Activated CD4-positive, alpha-beta T cell treated with anti-CD3 and anti-CD28 coated beads, Interleukin-2, amount 50 U/mL, for 24 hours (primary cell): ENCODE measurements at places on chromosomes 4 and X.

DNA sequence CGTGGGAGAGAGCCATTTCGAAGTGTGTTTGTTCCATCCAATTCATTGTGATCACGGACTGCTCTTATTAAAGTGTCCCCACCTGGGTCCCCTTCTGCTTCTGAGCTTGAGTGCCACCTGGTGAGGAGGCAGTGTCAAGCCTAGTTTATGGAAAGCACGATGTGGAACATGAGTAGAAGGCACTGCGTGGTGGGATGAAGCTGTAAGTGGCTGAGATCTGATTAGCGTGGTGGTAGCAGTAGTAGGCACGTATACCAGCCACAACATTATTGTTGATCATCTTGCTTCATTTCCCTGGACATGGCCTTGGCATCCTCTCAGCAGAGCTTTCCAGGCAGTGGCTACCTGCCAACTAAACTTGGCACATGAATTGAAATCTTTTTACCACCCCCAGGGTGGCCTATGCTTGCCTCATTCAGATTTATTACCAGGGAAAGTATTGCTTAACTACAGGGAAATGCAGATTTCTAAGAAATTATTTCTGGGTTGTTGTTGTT is 46.4 kb downstream of the GPAT3 start:
- no peak for DNase-seq

- DNase-seq = no peak
Measured at GRCh38 chrX:2450681-2451080, 50.1 kb downstream of the DHRSX start.

DNA sequence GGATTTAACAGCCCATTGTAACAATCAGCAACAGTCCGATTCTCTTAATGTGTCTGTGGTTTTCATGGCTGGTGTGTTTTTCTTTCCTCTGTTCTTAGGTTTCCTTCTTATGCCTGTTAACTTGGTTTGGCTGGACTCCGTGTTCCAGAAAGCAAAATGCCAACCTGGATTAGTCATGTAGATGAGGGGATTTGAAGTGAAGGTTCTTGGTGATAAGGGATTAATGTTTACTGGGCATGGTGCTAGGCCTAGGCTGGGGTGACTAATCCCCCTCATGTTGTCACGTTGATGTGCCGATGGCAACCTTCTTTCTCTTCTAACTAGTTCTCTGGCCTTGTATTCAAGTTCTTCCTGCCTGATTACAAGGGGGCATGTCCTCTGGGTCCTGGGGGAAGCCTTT is 85.9 kb downstream of the REPS2 start:
- DNase-seq = no peak

- DNase-seq = no peak
Measured at GRCh38 chr4:14092741-14093140, 465.2 kb upstream of the BOD1L1 start.

DNA sequence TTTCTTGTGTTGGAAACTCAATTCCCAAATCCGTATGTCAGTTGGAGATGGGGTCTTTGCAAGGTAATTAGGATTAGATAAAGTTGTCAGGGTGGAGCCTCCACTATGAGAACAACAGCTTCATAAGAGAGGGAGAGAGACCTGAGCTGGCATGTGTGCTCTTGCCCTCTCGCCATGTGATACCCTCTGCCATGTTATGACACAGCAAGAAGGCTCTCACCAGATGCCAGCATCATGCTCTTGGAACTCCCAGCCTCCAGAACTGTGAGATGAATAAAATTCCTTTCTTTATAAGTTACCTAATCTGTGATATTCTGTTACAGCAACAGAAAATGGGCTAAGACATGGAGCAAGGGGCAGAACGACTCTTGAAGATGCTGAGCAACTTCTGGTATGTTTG is 201.9 kb upstream of the BOD1L1 start:
- no peak for DNase-seq

GRCh38 chr4:18440527-18441202 is 419.1 kb upstream of the LCORL start:
- DNase-seq = no peak

- DNase-seq = no peak
Measured at GRCh38 chrX:130550351-130550750, 148.6 kb downstream of the RBMX2 start.

DNA sequence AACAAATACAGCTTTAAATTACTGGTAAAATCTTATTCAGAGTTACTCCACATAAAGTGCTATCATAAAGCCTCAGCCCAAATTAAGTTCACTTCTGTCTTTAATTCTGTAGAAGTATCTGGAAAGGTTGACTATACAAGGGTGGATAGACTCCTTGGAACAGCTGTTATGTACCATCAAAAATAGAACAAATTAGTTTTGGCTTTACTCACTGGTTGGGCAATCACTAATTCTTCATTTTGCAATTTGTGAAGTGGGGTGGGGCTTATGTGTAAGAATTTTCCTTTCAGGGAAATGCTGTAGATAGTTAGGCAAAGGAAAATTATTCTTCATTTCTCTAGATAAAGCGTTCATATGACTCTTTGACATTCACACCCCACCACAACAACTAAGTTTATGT is 7.8 kb downstream of the DIAPH2 start:
- DNase-seq = no peak

DNA sequence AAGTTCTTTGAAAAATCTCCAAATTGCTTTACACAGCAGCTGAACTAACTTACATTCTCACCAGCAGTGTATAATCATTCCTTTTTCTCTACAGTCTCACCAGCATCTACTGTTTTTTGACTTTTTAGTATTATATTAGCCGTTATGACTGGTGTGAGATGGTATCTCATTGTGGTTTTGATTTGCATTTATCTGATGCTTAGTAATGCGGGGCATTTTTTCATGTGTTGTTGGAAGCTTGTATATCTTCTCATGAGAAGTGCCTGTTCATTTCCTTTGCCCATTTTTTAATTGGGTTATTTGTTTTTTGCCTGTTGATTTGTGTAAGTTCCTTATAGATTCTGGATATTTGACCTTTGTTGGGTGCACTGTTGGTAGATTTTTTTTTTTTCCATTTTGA is 931.7 kb downstream of the CENPC start:
- DNase-seq = no peak

- DNase-seq = no peak
Measured at GRCh38 chr4:71584585-71584984, 199.3 kb downstream of the GC start.

DNA sequence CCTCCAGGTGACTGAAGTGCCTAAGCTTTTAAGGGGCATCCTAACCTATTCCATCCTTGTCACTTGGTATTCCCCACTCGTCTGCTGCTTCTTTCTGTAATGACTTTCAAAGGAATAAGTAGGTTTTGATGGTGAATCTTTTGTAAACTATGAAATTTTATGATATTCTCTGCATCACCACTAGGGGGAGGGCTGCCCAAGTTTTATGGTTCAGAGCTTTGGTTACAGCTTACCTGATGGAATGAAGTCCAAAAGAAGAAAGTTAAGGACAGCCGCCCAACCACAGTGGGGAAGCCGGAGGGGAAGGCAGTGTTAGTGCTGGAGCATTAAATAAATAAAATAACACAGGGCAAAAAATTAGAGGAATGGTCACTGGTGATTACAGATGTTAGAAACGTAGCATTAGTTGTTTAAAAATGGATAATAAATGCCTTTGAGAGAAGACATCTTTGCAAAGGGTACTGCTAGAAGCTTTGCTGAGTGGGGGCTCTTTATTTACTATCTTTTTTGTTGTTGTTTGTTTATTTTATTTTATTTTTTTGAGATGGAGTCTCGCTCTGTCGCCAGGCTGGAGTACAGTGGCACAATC is 204.9 kb downstream of the GBA3 start:
- DNase-seq = peak; percentile 5

GRCh38 chrX:100829730-100830129 is 9.5 kb downstream of the CSTF2 start:
- peak; percentile 10 for DNase-seq

GRCh38 chr4:80173841-80174240 is 23.5 kb upstream of the PRDM8 start:
- no peak for DNase-seq

- DNase-seq = no peak
Measured at GRCh38 chr4:157792716-157793115, 380.1 kb downstream of the GASK1B start.

GRCh38 chr4:159540501-159540900 is 437.6 kb downstream of the RAPGEF2 start:
- DNase-seq = no peak

GRCh38 chrX:41664375-41664901 is 24.3 kb upstream of the GPR34 start:
- no peak for DNase-seq

DNA sequence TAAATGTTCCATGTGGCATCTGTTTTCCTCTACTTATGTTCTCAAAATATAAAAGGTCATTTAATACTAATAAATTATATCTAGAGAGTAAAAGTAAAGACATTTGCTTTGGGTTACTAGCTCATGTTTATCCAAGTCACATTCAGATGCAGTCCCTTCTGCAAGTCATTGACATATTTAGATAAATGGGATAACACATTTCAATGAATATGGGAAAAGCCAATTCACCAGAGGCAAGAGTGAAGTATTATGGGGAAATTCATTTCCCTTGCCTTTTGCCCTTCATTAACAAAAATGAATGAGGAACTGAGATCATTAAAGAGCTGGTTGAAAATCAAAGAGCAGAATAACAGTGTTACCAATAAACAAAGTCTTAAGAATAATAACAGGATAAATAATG is 306.2 kb upstream of the FSTL5 start:
- DNase-seq = no peak

GRCh38 chr4:56698329-56698728 is 17.2 kb upstream of the HOPX start:
- no peak for DNase-seq

DNA sequence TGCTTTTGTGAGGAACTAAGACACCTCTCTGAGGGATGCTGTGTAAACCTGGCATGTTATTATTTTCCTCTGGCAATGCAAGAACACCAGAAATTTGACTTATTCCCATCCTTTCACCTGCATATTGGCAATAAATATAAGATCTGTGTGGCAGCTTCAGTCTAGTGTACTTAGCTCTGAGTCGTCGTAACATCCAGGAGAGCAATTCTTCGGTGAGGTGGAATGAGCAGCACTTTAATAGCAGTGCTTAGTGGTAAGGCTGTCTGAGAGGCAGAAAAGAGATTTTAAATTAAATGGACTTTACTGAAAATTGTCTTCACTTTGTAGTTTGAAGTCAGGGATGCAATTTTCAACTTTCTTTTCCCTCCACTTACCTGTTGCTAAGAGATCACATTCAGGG is 344.9 kb downstream of the PCDH7 start:
- DNase-seq = no peak

DNA sequence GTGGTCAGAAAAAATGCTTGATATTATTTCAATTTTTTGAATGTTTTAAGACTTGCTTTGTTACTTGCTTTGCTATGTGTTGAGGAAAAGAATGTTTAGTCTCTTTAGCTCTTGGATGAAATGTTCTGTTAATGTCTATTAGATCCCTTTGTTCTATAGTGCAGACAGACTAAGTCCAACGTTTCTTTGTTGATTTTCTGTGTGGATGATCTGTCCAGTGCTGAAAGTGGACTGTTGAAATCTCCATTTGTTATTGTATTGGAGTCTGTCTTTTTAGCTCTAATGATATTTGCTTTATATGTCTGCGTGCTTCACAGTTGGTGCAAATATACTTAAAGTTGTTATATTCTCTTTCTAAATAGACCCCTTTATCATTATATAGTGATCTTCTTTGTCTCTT is 220.6 kb downstream of the GUCY2F start:
- no peak for DNase-seq

DNA sequence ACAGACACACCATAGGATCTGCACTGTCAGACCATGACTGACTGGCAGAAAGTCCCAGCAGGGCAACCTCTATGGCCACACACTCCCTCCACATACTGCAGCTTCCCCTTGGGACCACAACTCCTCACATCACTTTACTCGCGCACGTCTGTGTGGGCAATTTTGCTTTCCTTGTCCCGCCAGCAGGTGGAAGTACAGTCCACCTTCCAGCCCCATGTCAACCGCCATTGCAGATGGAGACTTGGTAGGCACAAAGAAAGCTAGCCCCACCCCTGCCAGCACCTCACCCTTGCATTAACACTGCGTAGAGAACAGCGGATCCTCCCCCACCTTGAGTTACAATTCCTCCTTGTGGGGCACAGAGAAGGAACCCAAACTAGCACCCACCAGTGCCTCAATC is 74.4 kb upstream of the NAP1L2 start:
- no peak for DNase-seq

- DNase-seq = no peak
Measured at GRCh38 chrX:152177497-152178269, 39.3 kb upstream of the MAGEA10 start.

- DNase-seq = peak; percentile 28
Measured at GRCh38 chrX:74293343-74293946, 10.5 kb upstream of the ZCCHC13 start.

DNA sequence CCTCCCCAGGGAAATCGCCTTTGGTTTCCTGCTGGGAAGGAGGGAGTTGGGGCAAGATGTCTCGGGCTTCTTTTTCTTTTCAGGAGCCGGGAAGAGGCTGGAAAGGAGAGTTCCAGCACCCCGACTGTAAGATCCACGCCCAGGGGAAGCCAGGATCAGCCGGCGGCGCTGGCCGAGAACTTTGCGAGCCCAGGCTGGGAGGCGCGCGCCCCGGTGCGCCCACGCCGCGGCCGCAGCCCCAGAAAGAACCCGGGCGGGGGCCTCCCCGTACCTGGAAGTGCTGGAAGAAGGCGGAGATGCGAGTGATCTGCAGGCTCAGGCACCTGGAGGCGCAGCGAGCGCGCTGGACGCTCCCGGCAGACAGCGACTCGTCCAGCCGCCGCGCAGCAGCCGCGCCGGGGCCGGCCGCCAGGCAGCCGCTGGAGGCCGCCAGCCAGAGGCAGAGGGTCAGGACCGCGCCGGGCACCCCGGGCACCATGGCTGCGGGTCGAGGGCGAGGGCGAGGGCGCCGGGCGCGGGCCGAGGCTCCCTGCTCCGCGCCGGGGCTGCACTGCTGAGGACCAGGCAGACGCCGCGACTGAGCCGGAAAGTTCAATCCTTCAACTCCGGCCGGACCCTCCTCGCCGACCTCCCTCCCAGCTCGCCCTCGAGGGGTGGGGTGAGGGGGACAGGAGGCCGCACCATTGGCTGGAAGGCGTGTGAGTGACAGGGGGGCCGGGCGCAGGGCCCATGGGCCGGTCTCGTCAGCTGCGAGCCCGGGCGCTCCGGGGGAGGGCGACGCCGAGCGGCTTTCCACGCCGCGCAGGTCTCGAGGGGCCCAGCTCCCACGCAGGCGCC is at the start of gene ANOS1:
ANOS1 (minus strand) TSS at position 579 of the 837 bp plus-strand sequence; CDS start at position 478, 101 bp downstream.
- DNase-seq = no peak

GRCh38 chr4:38785901-38786402 is 3.2 kb upstream of the TLR10 start:
- DNase-seq = no peak

GRCh38 chrX:92209936-92210335 is 430.8 kb downstream of the PCDH11X start:
- no peak for DNase-seq

GRCh38 chrX:23435108-23435507 is 100.5 kb downstream of the PTCHD1 start:
- no peak for DNase-seq

GRCh38 chrX:30741545-30741944 is 88.3 kb downstream of the GK start:
- no peak for DNase-seq
